ENCODE measurements at places on chromosomes 5 and 9. TPM values are rescaled to one million over a fixed set of nuclear protein-coding genes. Genes with fewer than 3 reads are reported as not detected.

The GPR107 gene
- total RNA-seq: 35.6 TPM

The IL3 gene
- not detected for total RNA-seq

GRCh38 chr9:91028166-91028827, 226.7 kb downstream of the SYK start:
- H3K4me3 ChIP-seq: no peak overlapping the region
- H3K27ac ChIP-seq: no peak overlapping the region
- DNase-seq: no peak
- no peaks in the 10 kb centered on the region for H3K27me3 ChIP-seq

DNA sequence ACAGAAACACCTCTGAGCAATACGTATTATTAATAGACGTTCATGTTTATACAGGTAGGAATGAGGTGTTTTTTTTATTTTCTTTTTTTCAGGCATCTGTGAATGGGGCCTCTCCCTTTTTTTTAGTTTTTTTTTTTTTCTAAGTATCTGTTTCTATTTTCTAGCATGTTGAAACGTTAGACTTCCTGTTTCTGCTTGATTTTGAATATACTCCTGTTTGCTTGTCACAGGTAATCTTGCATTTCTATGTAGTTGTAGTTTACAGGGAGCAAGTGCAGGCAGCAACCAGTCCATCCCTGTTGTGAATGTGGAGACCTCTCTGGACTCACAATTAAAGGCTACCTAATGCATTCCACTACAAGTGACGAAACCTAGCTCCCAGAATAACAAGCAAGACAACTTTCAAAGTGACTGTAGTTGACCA, 22.8 kb upstream of the TNFAIP8 start:
- H3K4me3 ChIP-seq: no peak overlapping the region
- no peaks in the 10 kb centered on the region for H3K36me3 ChIP-seq
- no peak overlapping the region for H3K27ac ChIP-seq
- peaks cover 99% of the 10 kb centered on the region for H3K4me1 ChIP-seq

The DNAI1 gene
- total RNA-seq: not detected

The CACNA1B gene
- total RNA-seq: not detected

The RAPGEF6 gene
- total RNA-seq: 16.3 TPM

The RANBP17 gene
- total RNA-seq: 7.9 TPM

All from heart right ventricle (tissue), 16 donors.